ENCODE measurements at places on chromosomes 2 and 18. TPM values are rescaled to one million over a fixed set of nuclear protein-coding genes. Genes with fewer than 3 reads are reported as not detected.

DNA sequence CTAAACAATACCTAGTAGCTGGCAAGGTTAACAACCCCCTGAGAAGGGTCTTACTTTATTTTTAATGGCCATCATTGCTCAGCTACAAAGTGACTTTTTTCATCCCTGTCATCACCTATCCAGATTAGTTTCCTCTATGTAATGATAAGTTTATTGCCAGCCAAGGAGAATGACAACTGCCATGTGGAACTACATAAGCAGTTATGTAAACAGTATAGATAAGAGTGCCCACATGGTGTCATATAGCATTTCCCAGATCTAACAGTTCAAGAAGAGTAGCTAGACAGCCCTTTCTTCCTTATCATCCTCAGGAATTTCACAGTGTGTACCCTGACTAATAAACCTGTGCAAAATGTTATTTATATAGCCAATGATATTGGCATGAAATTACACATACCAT, 240.2 kb upstream of the PIK3C3 start:
- DNase-seq, result no peak

- no peak for DNase-seq
Observed at GRCh38 chr2:231920366-231920765, 5.8 kb downstream of the NPPC start.

ESPNL gene
- total RNA-seq, result 14.2 TPM

IL36B gene
- total RNA-seq, result not detected

DNA sequence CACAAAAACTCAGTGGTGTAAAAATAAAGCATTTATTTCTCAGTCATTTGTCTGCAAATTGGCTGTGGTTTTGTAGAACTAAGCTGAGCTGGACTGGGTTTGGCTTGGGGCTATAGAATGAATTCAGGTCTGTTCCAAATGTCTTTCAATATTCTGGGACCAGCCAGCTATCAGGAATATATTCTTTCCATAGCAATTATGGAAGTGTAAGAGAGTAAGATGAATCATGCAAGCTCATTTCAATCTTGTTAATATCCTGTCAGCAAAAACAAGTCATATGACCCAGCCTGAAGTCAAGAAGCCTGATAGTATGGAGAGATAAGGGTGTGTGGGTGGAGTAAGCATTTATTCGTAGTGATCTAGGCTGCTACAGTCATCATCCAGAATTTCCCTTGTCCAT, 481.0 kb upstream of the CDH2 start:
- DNase-seq, result no peak

GRCh38 chr2:196758474-196759377, 40.8 kb downstream of the GTF3C3 start:
- DNase-seq, result peak; percentile 30

GRCh38 chr18:49023271-49023937, 72.6 kb upstream of the SMAD7 start:
- peak; percentile 58 for DNase-seq

DNA sequence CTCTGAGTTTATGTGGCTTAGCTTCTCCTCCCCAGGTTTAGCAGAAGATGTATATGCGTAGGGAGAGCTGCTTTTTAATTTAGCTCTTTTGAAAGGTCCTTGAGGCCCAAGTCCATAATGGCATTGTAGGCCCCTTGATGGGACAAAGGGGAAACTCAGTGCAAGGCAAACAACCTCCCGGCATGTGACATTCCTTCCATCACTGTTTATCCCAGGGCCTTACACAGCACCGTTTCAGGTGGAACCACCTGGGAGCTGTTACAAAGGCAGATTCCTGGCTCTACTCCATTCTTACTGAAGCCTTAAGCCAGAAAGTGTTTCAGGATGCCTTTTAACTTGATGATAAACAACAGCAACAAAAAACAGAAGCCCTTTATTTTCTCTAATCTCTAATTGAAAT, 555.4 kb downstream of the SLC4A3 start:
- no peak for DNase-seq

DNA sequence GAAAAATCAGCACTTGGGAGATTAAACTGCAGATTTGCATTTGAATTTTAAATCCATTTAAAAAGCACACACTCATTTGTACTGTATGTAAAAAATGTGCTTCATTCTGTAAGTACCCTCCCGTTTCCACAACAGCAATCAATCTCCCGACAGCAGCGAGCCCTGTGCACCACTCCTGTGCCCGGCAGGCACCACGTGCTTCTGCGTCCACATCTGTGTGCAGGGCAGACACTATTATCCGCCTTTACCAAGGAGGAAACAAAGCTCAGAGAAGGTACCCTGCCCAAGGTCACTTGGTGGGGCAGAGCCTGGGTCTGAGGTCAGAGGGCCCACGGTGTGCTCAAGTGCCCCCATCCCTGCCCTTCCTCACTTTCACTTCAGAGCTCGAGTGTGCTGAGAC, 7.5 kb downstream of the HSBP1L1 start:
- DNase-seq, result no peak

DNA sequence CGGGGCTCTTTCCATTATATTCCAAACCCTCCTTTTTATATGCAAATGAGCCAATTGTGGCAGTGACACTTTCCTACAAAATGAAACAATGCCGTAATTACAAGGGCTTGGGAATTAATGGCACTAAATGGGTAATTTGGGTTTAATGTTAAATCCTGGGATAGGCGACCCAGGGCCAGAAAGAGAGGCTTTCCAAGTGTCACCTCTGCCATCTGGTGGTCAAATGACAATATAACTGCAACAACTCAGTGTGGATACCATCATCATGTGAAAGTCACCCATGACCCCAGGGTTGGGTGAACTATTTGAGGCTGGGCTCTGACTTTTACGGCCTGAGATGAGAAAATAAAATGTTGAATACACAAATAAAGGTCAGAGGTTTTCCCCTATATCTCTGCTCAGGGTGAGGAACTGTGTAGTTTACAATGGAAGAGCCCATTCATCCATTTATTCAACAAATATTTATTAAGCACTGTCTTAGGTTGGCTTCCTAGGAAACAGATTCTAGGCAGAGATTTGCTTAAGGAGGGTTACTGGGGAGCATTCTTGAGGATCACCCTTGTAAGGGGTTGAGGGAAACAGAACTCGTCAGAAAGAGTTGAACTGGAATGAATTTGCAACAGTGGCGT, 13.6 kb upstream of the THADA start:
- peak; percentile 52 for DNase-seq

GRCh38 chr18:577643-578375, 2.4 kb upstream of the CETN1 start:
- DNase-seq, result no peak

- no peak for DNase-seq
Observed at GRCh38 chr2:138867341-138867740, 87.2 kb upstream of the NXPH2 start.

DNA sequence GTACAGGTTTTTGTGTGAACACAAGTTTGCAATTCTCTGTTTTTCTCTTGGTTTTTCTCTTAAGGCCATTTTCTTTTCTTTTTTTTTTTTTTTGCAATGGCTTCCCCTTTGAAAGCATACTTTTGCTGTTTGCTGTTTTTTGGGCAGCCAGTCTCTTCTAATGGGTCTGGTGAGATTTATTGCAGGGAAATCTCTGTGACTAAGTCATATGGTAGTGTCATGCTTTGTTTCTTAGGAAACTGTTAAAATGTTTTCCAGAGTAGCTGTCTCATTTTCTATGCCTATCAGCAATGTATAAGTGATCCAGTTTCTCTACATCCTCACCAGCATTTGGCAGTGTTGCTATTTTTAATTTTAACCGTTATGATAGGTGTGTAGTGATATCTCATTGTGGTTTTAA, 27.9 kb upstream of the CDCA7 start:
- DNase-seq, result no peak

- no peak for DNase-seq
Observed at GRCh38 chr2:111100765-111101162, 19.9 kb upstream of the BCL2L11 start.

RAD51AP2 gene
- under 0.01 TPM for total RNA-seq

DNA sequence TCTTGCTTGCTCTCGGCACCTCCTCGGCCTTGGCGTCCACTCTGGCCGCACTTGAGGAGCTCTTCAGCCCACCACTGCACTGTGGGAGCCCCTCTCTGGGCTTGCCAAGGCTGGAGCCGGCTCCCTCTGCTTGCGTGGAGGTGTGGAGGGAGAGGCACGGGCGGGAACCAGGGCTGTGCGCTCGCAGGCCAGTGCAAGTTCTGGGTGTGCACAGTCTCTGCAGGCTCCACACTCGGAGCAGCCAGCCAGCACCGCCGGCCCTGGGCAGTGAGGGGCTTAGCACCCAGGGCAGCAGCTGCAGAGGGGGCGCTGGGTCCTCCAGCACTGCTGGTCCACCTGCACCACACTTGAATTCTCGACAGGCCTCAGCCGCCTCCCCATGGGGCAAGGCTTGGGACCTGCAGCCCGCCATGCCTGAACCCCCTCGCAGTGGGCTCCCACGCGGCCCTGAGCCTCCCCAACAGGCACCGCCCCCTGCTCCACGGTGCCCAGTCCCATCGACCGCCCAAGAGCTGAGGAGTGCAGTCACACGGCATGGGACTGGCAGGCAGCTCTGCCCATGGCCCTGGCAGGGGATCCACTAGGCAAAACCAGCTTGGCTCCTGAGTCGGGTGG, 411.2 kb upstream of the CHAC2 start:
- DNase-seq, result no peak

GRCh38 chr18:55338978-55339650, 248.9 kb downstream of the TCF4 start:
- DNase-seq, result no peak

- no peak for DNase-seq
Observed at GRCh38 chr2:216503697-216504375, 5.2 kb downstream of the RPL37A start.

DNA sequence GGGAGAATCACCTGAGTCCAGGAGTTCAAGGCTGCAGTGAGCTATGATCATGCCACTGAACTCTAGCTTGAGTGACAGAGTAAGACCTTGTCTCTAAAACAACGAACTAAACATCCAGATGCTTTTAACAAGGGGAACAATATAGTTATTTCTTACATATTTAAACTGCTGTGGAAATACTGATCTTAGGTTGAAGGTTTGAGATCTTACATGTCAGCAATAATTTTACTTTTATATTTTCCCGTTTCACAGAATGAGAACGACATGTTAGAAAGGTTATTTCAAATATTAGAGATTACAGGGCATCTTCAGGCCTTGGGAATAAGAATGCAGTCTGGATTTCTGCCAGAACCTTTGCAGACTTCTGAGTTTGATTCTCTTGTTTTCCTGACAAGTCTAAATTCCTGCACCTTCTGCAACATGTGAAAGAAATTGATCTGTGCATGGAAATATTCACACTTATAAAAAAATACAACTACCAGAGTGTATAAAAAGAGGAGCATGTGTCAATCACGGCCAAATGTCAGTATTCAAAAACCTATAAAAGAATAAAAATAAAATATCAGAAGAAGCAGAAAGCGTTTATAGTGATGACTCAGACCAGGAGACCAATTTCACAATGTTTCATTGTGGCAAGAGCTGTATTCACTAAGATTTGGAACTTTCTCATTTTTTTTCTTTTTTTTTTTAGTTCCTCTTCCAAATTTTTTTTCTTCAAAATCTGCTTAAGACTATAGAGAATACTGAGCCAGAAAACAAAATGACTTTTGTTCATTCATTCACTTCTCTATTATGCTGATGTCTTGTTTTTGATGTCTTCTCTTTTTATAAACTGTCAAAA, 29.6 kb downstream of the COLEC12 start:
- DNase-seq, result peak; percentile 64

- peak; percentile 56 for DNase-seq
Observed at GRCh38 chr2:142980246-142981068, 103.0 kb downstream of the KYNU start.

DNA sequence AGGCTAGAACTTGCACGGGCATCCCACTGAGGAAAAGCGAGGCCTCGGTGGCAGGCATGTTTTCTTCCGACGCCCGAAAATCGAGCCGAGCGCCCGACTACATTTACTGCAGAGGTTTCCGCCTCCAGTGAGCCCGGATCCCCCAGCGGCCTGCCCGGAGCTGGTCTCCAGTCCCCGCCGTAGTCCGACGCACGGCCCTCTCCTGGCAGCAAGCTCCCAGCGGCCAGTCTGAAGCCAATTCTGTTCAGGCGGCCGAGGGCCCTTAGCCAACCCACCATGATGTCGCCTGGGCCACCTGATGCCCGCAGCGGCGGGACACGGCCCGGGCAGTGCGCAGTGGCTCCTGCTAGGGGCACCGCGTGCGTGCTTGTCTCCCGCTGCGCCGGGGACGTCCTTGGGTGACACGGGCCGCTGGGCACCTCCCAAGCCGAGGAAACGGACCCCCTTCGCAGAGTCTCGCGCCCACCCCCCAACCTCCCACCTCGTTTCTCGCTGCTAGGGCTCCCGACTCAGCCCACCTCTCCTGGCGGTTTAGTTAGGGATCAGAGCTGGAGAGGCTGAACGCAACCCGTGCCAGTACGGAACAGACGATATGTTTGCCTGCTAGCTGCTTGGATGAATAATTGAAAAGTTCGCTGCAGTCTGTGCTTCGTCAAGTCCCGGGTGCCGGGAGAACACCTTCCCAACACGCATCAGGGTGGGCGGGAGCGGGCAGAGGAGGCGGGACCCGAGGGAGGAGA, 5.3 kb downstream of the ONECUT2 start:
- DNase-seq, result no peak

GRCh38 chr2:108926561-108927380, 62.2 kb downstream of the EDAR start:
- DNase-seq, result no peak

CSRNP3 gene
- total RNA-seq, result 1.4 TPM

PDE11A gene
- total RNA-seq, result not detected
